ENCODE measurements at places on chromosomes 2 and 18.

- DNase-seq, result no peak
Measured at GRCh38 chr2:235107640-235107951, 155.8 kb downstream of the SH3BP4 start.

DNA sequence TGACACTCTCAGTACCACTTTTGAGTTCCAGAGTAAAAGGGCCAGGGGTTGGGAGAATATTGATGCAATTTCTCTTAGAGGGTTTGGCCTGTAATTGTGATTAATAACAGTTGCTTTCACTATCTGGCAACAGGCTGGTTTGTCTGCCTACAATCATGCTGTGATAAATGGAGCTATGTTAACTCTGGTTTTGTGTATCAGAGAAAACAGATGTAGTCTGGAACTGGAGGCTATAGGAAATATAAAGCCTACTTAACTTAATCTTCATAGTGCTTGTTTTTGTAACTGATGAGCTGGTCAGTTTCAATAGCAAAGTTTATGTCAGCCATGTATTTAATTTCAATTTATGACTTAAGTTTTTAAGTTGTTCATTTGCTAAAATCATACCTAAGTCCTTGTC is 138.0 kb downstream of the AGPS start:
- no peak for DNase-seq

- DNase-seq, result no peak
Measured at GRCh38 chr18:36912887-36913286, 84.0 kb downstream of the KIAA1328 start.

GRCh38 chr2:207227062-207227748 is 61.5 kb upstream of the KLF7 start:
- no peak for DNase-seq

- no peak for DNase-seq
Measured at GRCh38 chr2:128345436-128346165, 26.9 kb upstream of the HS6ST1 start.

- DNase-seq, result no peak
Measured at GRCh38 chr2:67498931-67499330, 101.8 kb downstream of the ETAA1 start.

GRCh38 chr2:124959581-124959980 is 934.5 kb downstream of the CNTNAP5 start:
- DNase-seq, result no peak

- DNase-seq, result peak; percentile 30
Measured at GRCh38 chr2:234135750-234136221, 85.3 kb downstream of the SPP2 start.

DNA sequence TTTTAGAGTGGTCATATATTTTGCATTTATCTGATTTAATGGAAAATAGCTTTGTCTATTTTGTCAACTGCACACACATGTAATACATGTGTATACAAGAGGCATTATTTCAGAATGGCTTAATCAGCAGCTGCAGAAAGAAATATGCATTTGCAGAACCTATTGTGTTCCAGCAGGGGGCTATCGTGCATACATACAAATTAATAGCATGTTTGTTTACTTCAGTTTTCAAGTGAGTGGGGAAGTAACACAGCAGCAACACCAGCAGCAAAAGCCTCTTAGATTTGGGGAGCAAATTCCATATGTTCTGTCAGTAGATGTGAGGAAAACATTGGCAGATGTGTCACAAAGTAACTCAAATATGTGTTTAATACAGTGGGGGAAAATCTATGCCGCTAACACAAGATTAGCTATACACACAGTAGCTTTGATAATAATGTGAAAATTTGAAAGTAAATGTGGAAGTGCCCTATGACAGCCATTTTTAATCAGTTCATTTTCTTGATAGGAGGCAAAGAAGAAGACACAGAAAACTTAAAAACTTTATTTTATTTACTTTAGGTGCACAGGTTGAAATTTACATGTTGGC is 218.1 kb downstream of the WDR7 start:
- DNase-seq, result no peak

- DNase-seq, result no peak
Measured at GRCh38 chr2:207599636-207600035, 25.6 kb downstream of the METTL21A start.

DNA sequence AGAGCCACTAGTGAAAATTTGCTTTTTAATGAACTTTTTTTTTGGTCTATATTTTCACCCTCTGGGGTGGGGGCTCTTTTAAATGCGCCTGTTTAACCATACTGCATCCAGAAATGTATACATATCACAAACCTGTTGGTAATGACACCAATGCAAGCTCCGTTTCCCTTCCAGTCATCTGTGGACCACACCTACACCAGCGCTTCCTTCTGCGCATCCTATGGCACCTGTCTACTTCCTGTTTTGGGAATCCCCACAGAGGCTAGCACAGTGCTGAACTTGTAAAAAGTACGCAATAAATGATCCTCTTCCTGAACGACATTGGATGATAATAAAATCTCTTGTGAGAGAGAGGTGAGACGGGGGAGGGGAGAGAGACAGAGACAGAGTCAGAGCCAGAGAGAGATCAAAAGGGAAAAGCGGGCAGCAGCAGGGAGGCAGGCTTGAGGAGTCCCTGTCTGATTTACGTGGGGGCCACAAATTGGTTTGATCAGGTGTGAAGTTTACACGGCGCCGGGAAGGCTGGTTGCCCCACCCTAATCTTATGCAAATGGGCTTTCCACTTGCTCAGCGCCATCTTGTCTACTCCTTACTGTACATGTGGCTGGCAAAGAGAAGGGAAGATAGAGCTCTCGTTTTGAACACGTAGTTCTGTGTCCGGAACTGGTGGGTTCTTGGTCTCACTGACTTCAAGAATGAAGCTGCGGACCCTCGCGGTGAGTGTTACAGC is 38.1 kb upstream of the SLC38A11 start:
- no peak for DNase-seq

DNA sequence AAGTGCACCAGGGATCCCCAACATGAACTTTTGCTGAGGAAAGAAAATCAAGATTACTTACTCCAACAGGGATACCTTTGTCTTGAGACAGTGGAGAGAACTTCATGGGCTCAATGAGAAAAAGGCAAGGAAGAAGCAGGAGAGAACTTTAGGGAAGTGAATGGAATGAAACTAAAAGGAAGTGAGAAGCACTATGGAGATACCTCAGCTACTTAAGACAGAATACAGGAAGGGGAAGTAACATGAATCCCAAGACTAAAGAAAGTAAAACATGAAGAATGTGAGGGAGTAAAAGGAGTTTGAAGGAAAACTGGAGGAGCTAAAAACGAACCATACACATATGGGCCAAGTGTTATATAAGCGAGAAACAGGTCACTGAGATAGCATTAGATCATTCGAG is 32.4 kb upstream of the ACTR3 start:
- no peak for DNase-seq

- DNase-seq, result no peak
Measured at GRCh38 chr2:46170026-46170425, 127.2 kb upstream of the EPAS1 start.

DNA sequence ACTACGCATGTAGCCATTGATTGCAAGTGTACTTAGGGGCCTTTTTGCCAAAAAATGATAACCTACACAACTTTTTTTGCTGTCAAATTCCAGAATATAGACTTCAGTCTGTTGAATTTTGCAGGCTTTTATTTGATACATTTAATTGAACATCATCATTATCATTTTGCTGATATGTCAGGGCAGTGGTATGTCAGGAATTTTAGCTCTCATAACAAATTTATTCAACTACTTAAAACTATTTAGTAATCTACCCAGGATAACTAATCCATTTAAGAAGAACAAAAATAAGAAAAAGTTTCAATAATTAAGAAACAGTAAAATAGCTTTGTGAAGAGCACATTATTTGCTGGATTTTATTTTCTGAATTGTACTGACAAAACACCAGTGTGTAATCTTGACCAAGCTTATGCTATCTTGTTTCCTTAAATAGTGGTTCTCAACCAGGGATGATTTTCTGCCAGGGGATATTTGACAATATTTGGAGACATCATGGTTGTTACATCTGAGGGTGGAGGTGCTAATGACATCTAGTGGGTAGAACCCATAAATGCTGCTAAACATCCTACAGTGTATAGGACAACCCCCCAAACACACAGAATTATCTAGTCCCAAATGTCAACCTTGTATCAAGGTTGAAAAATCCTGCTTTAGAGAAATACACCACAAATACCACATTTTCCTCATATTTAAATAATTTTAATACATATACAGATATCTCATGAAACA is 12.1 kb upstream of the TTN start:
- DNase-seq, result no peak

DNA sequence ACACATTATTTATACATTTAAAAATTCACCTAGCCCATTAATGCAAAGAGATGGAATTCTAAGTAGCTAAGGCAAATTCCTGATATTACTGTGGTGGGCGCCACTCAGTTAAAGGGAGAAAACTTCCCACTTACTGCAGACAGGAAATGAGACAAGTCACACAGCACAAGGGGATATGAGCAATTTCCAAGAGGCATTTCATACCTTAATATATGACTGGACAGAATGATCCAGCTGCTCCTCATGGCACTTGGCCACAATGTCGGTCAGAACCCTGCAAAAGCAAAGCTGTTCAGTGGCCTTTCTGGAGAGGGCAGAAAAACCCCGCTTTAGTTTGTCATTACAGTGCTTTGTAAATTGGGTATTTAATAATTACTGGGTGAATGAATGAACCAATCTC is 121.4 kb upstream of the CCDC195 start:
- DNase-seq, result no peak

DNA sequence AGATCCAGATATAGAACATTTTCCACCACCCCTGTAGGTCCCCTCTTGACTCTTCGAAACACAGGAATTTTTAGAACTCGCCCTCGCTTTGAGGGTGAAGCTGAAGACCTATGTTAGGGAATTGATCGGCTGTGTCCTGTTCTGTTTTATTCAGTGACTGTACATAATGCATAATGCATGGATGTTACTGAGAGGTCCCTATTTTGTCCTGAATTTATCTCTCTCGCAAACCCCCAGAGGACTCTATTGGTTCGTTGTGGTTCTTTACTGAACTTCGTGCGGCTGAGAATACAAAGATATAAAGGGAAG is 431 bp upstream of the EIF5B start:
- DNase-seq, result no peak

- no peak for DNase-seq
Measured at GRCh38 chr2:1661891-1662605, 82.3 kb downstream of the PXDN start.

- DNase-seq, result no peak
Measured at GRCh38 chr2:146987996-146988395, 856.8 kb upstream of the ACVR2A start.

- DNase-seq, result no peak
Measured at GRCh38 chr2:67576226-67576625, 179.1 kb downstream of the ETAA1 start.

DNA sequence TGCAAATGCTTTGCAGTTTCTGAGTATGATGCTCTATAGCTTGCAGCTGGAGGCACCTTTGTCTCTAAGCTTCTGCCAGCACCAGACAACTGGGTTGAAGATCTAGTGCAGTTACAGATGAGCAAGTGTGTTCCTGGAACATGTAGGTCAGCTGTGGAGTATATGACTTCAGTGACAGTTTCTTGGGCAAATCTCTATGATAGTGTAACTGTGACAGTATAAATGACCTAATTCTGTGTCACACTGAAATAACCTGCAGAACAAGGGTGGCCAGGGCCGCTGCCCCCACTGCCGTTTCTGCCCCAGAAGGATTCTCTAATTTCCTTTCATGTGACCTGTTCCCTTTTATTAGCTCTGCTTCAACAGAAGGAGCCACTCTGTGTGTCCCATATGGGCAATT is 145.3 kb upstream of the DAPL1 start:
- no peak for DNase-seq

GRCh38 chr2:109368798-109369197 is 239.8 kb downstream of the SH3RF3 start:
- DNase-seq, result no peak

- DNase-seq, result no peak
Measured at GRCh38 chr18:57831597-57832377, 28.7 kb upstream of the ATP8B1 start.

GRCh38 chr2:181022652-181023051 is 42.2 kb downstream of the UBE2E3 start:
- DNase-seq, result no peak

DNA sequence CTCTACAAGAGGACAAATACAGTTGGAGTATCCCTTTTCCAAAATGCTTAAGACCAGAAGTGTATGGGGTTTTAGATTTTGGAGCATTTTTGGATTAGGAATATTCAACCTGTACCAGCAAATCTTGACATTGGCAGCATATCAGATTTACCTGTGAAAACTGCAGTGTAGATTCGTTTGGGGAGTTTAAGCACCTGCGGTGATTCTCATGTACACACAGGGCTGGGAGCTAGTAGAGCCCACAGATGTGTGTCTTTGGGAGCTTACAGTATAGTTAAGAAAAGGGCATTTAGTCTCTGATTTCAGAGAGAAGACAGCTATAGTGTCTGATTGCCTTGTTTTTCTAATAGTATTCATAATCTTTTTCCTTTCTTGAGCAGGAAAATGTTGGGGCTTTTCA is 30.1 kb downstream of the PTCD3 start:
- no peak for DNase-seq

GRCh38 chr2:228786901-228787300 is 484.2 kb downstream of the PID1 start:
- no peak for DNase-seq

GRCh38 chr2:45874344-45874743 is 222.9 kb downstream of the PRKCE start:
- DNase-seq, result no peak

- DNase-seq, result no peak
Measured at GRCh38 chr2:128589681-128590080, 271.0 kb upstream of the HS6ST1 start.

- no peak for DNase-seq
Measured at GRCh38 chr18:59612381-59612780, 84.8 kb downstream of the CCBE1 start.

DNA sequence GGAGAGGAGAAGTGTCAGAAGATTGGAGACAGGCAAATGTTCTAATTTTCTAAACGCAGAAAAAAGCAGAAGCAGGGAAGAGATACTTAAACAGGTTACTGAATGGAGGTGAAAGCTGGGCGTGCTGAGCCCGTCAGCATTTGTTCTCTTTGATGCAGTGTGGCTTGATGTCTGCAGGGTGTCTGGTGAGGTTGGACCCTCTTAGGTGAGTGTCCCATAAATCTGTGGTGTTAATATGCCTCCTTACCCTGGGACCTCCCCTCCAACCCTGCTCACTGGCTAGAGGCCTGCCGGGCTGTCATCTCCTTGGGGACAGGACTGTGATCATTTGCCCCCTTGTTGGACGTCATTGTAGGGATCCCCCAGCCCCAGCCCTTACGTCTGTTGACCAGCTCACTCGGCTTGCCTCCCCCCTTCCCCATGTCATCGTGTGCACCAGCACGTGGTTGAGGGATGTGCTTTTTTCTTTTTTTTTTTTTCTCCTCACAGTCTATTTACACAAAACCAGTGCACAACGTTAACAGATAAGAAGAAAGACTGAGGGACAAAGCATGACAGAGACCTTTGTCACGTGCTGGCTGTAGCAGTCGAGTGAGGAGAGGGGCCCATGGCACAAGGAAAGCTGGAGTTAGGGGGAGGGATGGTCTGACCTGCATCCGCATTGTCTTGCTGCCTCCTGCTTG is 56.4 kb downstream of the NCK2 start:
- DNase-seq, result no peak

GRCh38 chr2:38948995-38949394 is 59.3 kb downstream of the ARHGEF33 start:
- no peak for DNase-seq

- no peak for DNase-seq
Measured at GRCh38 chr18:76432970-76433767, 61.9 kb downstream of the ZNF516 start.

- no peak for DNase-seq
Measured at GRCh38 chr2:19900931-19901441, 797 bp downstream of the TTC32 start.
